Islet precursor cell (in vitro differentiated cells): ENCODE measurements at places on chromosomes 7 and 10.
A peak's percentile ranks its signal among the peaks of the same experiment; 100 is the strongest.

GRCh38 chr10:52571018-52571417 lies 201.6 kb downstream of the MBL2 start:
- no peak for DNase-seq

DNA sequence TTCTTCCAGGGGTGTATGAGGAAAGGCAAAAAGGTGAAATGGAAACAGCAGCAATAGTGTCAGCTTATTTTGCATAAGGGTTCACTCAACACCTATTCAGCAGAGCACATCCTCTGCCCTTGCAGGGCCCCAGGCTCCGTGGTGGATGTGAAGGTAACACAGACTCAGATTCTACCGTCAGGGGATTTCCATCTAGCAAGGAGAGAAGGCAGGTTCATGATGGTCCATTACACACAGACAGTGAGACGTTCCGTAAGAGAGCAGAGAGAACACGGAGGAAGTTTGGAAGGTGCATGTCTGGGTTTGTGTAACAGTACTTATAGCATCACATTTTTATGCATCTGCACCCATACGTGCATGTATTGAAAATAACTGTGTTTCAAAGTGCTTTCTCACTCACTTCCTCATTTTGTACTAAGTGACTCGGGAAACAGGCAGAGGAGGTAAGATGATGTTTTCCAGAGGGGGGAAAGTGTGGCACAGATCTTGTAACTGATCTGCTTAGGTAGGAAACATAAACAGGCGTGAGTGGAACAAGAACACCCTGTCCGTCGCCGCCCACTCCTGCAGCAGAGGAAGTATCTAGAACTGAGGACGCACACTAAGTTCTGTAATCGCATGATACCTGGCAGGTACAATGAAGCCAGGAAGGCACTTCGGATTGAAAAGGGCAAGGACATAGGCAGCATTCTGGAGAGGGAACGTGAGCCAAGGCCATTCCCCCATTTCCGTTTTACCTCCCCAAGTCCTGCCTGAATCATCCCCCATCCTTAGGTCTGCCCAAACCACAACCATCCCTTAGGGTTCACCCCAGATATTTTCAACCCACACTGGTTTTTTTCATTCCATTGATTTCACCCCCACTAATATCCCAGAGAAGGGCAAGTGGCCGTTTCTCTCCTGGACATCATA lies 1.0 kb upstream of the ENO4 start:
- no peak for DNase-seq

DNA sequence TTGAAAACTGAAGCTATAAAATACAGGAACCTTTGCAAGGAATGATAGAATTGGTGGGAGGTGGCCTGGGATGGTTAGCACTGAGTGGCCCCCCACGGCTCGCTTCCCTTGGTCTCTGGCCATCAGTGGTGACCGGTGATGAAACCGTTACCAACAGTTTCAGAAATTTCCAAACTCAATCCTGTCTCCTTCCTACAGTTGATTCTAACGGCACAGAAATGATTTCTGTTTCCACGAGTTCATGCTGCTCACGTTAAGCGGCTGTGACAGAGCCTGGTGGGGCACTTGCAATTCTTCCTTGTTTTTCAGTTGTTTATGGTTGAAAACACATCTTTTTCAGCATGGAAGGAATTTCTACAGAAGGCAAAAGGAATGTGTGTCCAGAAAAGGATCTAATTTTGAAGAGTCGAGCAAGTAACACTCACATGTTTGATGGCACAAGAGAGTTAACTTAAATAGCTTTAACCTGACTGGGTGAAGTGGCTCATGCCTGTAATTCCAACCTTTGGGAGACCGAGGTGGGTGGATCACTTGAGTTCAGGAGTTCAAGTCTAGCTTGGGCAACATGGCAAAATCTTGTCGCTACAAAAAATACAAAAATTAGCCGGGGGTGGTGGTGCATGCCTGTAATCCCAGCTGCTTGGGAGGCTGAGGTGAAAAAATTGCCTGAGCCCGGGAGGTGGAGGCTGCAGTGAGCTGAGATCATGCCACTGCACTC lies 100.1 kb downstream of the DNAJB6 start:
- DNase-seq, result no peak

- DNase-seq, result no peak
These were observed 92.5 kb downstream of the MTPN start for GRCh38 chr7:135884495-135885232.

DNA sequence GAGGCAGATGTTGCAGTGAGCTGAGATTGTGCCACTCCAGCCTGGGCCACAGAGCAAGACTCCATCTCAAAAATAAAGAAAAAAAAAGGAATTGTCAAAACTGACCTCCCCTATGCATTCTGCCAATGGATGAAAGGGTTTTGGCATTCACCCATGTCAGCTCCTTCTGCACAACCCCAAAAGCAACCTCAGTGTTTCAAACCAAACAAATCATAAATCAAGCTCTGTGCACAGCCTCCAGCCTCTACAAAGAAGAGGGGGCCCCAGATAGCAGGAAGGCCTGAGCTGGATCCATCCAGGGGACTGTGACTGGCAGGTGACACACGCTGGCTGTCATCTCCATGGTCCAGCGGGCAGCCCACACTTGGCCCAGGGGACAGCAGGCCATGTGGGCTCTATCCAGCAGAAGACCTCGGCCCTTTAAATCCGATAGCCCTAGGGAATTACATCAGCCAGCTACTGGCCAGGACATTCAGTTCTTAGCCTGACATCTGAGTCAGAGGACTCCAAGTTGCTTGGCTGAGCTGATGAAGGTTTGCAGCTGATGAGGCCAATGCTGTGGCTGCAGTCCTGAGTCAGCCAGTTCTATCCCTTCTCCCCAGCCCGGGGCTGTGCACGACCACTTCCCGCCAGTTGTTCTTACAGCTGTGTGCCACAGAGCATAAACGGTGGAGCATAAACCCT lies 52.0 kb upstream of the FIGNL1 start:
- peak; percentile 73 for DNase-seq

DNA sequence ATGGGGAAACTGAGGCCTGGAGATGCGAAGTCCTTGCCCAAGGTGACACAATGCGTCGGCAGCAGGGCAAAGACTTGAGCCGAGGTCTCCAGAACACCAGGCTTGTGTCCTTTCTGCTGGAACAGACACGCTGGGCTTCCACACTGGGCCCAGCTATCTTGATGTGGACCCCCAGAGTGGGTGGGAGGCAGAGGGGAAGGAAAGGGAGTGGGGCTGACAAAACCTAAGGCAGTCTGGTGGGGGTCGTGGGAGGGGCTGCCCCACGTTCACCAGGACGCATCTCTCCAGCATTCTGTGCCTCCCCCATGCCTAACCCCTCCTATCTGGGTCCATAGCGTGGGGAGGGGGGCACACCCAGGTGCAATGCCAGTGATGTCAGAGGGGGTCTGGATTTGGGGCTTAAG lies 38.1 kb downstream of the PPIF start:
- no peak for DNase-seq

DNA sequence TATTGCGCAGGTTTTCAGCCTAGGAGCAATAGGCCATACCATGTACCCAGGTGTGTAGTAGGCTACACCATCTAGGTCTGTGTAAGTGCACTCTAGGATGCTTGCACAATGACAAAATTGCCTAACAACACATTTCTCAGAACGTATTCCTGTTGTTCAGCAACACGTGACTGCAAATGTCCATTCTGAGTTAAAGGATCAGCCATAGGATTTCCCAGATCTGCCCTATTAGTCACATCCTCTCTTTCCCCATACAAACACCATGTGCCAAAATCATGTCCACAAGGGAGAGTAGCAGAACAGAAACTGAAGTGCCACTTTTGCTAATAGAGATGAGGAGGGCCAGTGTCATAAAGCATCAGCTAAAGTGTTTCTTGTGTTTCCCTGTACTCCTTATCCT lies 42.6 kb upstream of the AMPH start:
- DNase-seq, result no peak

- no peak for DNase-seq
These were observed 2.2 kb downstream of the STRA8 start for GRCh38 chr7:135235841-135236240.

DNA sequence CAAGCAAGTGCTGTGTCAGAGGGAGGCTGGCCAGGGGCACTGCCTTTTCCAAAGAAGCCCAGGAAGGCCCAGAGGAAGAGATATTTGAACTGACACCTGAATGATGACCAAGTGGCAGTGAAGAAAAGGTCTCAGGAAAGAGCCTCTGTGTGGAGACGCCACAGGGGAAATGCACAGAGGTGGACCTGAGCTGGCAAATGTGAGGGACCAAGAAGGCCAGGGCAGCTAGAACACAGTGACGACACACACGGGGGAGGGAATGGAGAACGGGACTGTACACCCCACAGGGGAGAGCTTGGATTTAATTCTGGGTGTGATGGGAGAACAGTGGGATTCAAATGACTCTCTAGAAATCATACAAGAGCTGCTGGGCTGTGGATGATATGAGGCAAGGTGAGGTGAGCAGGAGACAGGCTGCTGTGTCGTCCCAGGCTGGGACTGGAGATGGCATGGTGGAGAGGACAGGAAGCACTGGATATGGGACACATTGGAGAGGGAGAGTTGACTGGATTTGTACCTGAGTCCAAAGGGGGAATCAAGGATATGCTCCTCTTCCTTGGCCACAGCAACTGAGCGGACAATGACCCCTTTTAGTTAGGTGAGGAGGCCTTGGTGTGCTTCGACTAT lies 84.2 kb upstream of the DDC start:
- peak; percentile 23 for DNase-seq

DNA sequence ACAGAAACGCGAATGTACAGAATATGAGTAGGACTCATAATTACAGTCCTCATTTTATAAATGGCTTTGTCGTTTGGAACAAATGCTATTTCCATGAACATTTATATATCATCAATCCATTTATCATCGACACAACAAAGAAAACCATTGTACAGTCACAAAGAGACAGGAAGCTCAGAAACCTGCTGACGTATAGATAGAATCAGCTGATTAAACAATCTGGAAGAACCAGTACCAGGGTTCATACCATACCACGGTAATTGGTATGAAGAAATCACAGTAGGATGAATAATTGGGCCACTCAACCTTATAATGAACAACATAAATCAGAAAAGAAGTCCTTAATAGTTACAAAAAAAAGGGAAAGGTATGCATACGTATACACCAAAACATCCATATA lies 295.0 kb downstream of the PARD3 start:
- DNase-seq, result no peak

GRCh38 chr7:141094336-141095070 lies 20.6 kb downstream of the TMEM178B start:
- DNase-seq, result no peak

GRCh38 chr7:80708123-80708522 lies 69.7 kb downstream of the CD36 start:
- no peak for DNase-seq

DNA sequence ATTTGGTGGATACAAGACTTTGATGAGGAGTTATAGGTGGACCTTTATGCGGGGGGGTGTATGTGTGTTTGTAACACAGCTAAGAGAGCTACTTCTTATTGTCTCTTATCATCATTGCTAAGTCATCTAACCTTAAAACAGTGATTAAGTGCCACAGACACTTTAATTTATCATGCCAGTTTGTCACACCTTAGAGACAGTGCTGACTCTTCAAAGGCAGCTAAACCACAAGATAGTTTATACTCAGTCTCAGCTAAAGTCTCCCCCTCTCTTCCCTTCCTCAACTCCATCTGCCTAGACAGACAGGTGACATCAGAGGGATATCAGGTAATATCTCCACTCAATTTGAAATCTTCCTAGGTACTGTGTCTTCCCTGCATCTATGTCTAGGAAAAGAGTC lies 42.2 kb downstream of the MYPN start:
- no peak for DNase-seq

- peak; percentile 40 for DNase-seq
These were observed 414.8 kb downstream of the RPS24 start for GRCh38 chr10:78448470-78448869.

DNA sequence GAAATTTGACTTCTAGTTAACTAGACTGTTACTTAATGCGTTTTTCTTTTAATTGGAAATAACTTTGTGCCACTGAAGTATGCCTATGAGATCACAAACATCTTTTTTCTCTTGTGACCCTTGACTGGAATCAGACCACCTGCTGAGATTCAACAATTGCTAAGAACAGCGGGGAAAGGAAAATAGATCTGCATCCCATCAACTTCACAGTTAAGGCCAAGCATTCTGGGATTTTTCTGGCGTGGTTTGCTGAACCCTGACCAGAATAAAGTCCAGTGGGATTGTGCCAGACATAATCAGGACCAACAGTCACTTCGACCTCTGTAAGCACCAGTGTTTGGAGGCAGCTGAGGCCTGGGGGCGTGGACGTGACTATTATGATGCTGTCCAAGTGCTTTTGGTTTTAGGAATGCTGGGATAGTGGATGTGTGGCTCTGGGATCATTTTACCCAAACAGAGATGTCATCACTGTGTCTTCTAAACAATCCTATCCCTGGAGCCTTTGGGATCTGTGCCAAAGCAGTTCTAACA lies 373.3 kb upstream of the PRKCQ start:
- peak; percentile 24 for DNase-seq

GRCh38 chr10:112949875-112950507 lies at the start of gene TCF7L2:
Gene TCF7L2 (plus strand): TSS chr10:112950247. CDS start chr10:112950757, 510 bp downstream.
- peak; percentile 99 for DNase-seq

- DNase-seq, result peak; percentile 30
These were observed 236.0 kb downstream of the TNS3 start for GRCh38 chr7:47345857-47346298.

DNA sequence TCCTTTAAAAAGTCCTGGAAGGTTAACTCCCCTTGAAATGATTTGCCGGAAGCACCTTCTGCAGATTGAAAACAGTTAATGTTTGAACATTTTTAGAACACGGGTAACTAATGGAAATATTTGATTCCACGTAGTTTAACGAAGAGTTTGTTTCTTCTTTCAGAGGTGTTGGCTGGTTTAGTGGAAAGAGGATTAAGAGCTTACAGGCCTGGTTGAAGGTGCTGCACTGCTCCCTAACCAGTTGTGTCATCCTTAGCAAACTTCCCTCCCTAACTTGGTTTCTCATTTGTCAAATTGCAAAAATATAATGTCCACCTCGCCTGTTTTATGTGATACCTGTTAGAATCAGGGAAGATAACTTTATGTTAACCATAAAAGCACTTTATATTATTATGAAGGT lies 243.0 kb upstream of the FZD8 start:
- no peak for DNase-seq

DNA sequence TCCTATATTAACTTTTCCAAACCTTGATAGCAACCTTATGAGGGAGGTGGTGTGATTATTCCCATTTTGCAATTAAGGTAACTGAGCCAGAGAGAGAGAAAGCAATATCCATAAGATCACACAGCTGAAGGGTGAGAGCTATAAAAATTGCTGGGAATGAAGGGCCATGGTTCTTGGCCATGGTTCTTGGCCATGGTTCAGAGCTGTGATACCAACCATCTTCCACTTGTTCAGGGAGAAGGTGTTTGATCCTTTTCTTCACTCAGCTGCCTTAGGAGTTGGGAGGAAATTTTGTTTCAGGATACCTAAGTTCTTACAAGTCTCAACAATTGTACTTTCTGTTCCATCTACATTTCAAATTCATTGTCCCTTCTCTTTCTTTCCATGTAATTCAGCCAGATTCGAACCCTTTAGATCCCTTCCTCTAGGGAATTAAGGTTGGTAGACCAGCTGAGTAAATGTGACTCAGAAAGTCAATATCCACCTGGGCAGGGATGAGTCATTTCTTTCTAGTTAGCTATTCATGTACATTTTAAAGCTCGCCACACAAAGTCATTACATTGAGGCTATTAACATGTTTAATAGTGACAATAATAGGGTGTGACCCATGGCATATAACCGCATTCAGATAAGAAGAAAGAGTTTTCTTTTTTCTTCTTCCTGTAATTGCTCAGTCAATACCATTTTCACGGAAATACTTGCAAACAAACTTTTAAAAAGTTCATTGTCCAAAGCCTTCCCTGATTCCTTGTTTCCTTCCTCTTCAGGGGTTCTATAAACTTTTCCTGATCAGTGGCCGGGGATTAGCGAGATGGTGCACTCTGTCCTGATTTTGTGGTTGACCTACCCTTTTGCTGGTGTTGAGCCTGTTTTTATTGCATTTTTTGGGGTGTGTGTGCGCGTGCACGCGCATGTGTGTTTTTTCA lies 143.4 kb downstream of the TCF7L2 start:
- peak; percentile 32 for DNase-seq
